Activated naive CD8-positive, alpha-beta T cell treated with anti-CD3 and anti-CD28 coated beads, Interleukin-2, amount 50 U/mL, for 16 hours (primary cell): ENCODE measurements at places on chromosomes 6 and 20.
A peak's percentile ranks its signal among the peaks of the same experiment; 100 is the strongest.

- no peak for DNase-seq
Observed at GRCh38 chr6:7587631-7588100, 2.3 kb upstream of the SNRNP48 start.

- DNase-seq = peak; percentile 48
Observed at GRCh38 chr6:73521351-73521985, 636 bp upstream of the EEF1A1 start.

DNA sequence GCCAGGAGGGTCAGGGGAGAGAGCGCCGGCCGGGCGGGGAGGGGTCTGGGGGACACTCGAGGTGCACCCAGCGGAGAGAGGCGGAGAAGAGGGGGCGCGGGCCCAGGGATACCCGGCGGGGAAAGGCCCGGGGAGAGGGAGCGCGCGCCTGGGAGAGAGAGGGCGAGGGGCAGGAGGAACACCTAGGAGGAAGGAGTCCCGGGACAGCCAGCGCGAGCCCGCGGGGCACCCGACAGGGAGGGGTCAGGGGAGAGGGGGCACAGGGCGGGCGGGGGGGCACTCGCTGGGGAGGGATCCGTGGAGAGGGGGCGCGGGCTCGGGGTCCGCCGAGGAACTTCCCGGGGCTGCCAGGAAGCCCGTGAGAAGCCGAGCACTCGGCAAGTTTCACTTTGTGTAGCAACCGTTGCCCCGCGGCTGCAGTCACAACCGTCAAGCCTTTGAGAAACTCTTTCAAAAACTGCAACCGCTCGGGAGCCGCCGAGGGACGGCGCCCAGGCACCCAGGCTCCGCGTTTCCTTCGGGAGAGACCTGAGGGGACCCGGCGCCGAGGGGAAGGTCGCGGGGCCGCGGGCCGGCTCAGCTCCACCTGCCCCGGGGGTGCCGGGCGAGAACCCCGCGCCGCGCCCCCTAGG, 471 bp downstream of the EZR start:
- DNase-seq = peak; percentile 40

GRCh38 chr6:10205892-10206291, 209.0 kb downstream of the TFAP2A start:
- DNase-seq = no peak

GRCh38 chr6:133937909-133938308, 15.1 kb upstream of the TBPL1 start:
- no peak for DNase-seq

GRCh38 chr6:39772559-39773273, 19.5 kb upstream of the DAAM2 start:
- no peak for DNase-seq

GRCh38 chr6:44676246-44676790, 288.8 kb downstream of the CDC5L start:
- no peak for DNase-seq

- DNase-seq = no peak
Observed at GRCh38 chr6:44475417-44475778, 87.9 kb downstream of the CDC5L start.

- no peak for DNase-seq
Observed at GRCh38 chr6:21259660-21260059, 333.9 kb upstream of the SOX4 start.

DNA sequence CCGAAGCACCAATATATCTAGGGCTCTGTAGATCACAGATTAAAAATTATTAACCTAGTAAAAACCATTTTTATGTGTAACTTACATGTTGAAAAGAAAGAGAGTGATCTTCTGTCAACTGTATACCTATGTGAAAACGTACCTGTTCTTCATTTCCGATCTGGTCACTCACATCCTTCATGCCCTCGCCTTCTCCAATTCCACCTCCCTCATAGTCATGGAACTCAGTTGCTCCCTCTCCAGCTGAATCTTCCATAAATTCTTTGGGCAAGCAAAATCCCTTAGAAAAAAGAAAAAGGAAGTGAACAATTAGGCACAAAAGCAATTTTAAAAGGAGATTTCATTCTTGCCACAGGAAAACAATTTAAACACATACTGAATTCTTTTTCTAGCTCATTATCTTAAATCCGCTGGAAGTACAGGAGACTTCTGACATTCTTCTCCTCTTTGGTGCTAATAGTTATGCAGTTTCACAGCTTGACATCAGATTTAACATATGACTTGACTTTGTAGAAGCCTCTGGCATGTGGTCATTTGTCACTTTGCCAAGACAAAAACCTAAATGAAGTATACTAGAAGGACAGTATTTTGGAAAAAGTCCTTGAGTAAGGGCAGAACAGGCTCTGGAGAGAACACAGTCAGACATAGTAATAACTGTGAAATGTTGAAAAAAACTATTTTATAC, 29.5 kb upstream of the LYRM2 start:
- no peak for DNase-seq

DNA sequence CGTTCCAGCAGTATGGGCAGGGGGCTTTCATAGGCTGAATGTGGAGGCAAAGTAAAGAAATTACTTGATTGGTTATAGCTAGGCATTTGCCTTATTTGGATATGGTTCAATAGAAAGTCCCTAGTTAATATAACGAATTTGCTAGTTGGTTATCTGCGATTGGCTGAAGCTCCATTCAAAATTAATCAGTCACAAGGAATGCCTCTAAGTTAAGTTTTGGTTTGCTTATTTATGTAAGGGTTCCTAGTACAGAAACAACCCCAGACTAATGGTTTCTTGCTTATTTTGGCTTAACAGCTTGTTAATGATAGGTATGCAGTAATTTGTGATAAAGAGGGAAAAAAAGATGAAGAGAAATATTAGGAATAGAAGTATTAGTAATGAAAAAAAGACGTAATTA, 87.5 kb downstream of the JAG1 start:
- DNase-seq = no peak

DNA sequence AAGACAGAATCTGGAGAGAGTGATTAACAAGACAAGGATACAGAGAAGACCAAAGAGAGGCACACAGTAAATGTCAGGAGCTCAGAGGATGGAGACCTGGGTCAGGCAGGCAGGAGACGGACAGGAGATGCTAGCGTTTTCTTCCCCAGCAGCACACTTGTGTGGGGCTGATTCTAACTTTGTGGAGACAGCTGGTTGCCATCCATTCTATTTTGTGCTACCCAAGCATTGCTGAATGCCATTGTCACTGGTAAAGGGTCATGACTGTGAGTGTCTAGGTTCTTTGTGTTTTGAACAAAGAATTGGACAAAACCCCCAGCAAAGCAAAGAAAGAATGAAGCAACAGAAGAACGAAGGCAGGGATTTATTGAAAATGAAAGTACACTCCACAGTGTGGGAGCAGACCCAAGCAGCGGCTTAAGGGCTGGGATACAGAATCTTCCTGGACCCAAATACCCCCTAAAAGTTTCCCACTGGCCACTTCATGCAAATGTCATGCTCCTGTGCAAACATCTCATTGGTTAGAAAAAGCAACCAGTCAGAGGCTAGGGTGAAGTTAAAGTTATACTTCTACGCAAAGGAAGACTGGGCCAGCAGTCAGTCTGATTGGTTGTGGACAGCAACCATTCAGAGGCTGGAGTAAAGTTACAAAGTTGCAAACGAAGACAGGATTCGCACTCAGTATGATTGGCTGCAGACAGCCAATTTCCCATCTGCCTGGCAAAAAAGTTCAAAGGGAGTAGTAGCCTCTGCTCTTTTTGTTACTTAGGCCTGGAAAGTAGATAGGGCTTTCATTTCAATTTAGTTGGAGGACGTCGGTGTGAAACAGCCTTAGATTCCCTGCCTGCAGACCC, 17.5 kb downstream of the PTK7 start:
- no peak for DNase-seq

DNA sequence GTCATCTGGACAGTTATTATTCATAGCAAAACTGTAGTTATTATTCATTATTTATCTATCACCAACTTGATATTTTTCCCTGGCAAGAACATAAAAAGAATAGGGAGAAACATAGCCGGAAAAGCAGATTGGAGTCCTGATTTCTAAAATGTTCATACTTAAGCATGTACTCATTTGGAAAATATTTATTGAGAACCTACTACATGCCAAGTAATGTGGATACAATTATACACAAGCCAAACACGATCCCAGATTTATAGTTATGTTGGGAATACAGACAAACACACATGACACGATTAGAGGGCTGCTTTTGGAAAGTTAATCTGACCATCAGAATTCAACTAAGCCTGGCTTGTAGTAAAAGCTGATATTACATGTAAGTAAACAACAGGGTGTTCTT, 30.7 kb downstream of the ARHGAP18 start:
- DNase-seq = no peak
